ENCODE measurements at places on chromosomes 4 and X.

- DNase-seq, result no peak
Measured at GRCh38 chr4:112358952-112359749, 62.0 kb downstream of the ALPK1 start.

- no peak for DNase-seq
Measured at GRCh38 chr4:124754681-124755080, 42.1 kb upstream of the ANKRD50 start.

DNA sequence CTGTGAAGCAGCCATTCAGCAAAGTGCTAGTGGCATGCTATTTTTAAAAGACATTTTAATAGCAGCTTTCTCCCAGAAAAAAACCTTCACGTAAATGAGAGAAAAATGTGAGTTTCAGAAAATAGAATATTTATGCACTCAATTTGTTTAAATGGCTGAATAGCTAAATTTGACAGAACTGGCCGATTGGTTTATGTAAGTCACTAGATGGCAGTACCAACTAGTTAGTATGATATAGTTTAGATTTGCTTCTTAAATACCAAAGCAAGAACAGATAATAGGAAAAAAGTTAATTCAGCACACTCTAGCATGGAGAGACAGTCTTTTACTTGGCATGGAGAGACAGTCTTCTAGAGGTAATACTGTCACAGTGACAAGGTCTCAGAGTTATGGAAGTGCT is 250.1 kb downstream of the SNCA start:
- no peak for DNase-seq

GRCh38 chrX:129790808-129791207 is 11.1 kb downstream of the SASH3 start:
- DNase-seq, result no peak
